Lower leg skin (tissue), 4 donors: ENCODE measurements at places on chromosomes 7 and 10. TPM values are rescaled to one million over a fixed set of nuclear protein-coding genes. Genes with fewer than 3 reads are reported as not detected.

Gene MMRN2
- total RNA-seq = 42.7 TPM

Gene TMEM213
- 9.2 TPM for total RNA-seq

Gene COBL
- 94.1 TPM for total RNA-seq

Gene H2BK1
- total RNA-seq = not detected

Gene DDX56
- total RNA-seq = 71.7 TPM

Gene SH2B2
- 25.5 TPM for total RNA-seq

Gene AKR1C8
- not detected for total RNA-seq

Gene OR2A5
- not detected for total RNA-seq

Gene HSPA14
- total RNA-seq = 9.2 TPM

Gene SLC18A3
- total RNA-seq = not detected

Gene GNGT1
- total RNA-seq = not detected

Gene AOC1
- total RNA-seq = 1.3 TPM

Gene ICA1
- 18.3 TPM for total RNA-seq

Gene PIP
- 1,497 TPM for total RNA-seq

Gene NACAD
- 0.89 TPM for total RNA-seq

Gene GIMAP5
- 16.8 TPM for total RNA-seq

Gene SAP25
- not detected for total RNA-seq

Gene LMBR1
- 52.0 TPM for total RNA-seq

Gene ITGA8
- total RNA-seq = 8.2 TPM

Gene TMEM140
- total RNA-seq = 8.6 TPM

Gene TMEM229A
- not detected for total RNA-seq

Gene TEX36
- total RNA-seq = not detected

Gene FAM170B
- not detected for total RNA-seq

Gene COL28A1
- 1.9 TPM for total RNA-seq

Gene ZNF716
- not detected for total RNA-seq
